ENCODE measurements at places on chromosomes 6 and 20.

GRCh38 chr20:1108437-1108920 lies 9.9 kb upstream of the PSMF1 start:
- peak; percentile 65 for DNase-seq

- no peak for DNase-seq
Observed at GRCh38 chr6:18055714-18056382, 66.6 kb downstream of the NHLRC1 start.

DNA sequence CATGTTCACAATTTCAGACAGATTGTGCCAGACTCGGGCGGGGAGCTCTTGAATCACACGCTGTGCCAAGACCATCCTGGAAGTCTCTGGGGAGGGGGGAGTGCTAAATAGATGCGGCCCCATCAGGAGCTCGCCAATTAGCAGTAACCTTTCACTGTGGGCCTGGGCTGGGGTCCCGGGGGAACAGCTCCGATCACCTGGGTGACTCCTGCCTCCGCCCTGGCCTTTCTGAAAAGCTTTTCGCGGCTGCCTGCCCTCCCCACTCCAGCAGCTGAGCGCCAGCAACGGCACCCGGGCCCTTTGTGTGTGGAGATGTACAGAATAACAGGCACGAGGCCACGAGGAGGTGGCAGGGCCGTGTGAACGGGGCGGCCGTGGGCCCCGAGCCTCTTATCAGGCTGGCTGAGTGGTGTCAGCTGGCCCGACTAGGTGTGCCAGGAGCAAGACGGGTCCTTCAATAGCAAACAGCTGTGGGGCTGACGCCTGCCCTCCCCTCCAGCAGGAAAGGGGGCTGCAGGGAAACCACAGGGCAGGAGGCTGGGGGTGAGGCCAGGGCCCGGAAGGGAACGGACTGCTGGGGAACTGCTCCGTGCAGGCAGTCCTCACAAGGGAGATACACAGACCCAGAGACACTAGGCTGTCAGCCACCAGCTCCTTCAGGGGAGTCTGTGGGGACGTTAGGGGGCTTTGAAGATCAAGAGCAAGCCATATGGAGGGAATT lies 56.8 kb downstream of the NOL4L start:
- DNase-seq, result no peak

DNA sequence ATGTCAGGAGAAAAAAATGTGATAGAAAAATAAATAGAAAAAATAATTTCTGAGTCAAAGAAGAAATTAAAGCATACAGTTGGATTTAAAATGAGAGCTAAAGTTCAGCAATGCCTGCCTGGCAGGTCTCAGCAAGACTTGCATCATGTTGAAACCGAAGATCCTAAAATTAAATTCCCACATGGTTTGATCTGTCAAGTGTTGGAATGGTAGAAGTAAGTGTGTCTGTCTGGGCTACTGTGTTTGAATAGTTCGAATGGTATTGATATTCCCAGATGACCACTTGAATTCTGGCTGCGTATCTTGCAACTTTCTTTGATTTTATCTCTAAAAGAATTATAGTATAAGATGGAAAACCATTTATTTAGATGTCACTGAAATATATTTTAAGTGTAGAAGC lies 1349.6 kb downstream of the EPHA7 start:
- DNase-seq, result no peak

GRCh38 chr6:99297415-99297814 lies 52.1 kb downstream of the FAXC start:
- DNase-seq, result no peak

DNA sequence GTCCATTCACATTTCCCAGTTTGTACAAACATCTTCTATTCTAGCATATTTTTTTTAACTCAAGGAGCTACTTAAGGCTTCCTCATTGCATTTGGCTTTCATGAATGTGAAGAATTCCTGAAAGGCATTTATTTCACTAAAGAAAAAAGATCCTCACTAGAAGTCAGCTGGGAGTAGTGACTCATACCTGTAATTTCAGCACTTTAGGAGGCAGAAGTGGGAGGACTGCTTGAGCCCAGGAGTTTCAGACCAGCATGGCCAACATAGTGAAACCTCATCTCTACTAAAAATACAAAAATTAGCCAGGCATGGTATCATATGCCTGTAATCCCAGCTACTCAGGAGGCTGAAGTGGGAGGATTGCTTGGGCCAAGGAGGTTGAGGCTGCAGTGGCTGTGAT lies 30.9 kb upstream of the XRN2 start:
- DNase-seq, result no peak

GRCh38 chr6:113735491-113735890 lies 121.7 kb upstream of the MARCKS start:
- no peak for DNase-seq

Measured in activated CD8-positive, alpha-beta memory T cell treated with anti-CD3 and anti-CD28 coated beads, Interleukin-2, amount 10 ng/mL, durations not matched to agents 7 days and 5 days (primary cell).